T-helper 1 cell (primary cell): ENCODE measurements at places on chromosomes 2 and 18.

- DNase-seq, result no peak
These were observed 77.8 kb downstream of the RHBDD1 start for GRCh38 chr2:226913641-226914040.

- DNase-seq, result no peak
These were observed 64.8 kb downstream of the REV1 start for GRCh38 chr2:99425022-99425421.

DNA sequence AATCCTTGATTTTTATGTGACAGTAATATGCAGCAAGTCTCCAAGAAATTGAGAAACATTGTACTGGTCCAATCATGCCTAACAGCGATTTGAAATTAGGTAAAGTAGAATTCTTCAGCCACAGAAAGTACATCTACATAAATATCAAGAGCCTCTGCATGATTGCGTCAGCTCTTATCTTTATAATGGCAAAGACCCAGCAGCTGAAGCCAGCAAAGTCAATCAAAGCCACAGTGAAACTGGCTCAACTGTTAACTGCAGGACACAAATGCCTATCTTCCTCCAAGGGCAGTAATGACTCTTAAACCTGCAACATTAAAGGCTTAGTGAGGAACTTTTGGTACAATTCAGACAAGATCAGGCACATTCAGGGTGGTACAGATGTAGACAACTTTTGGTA lies 102.5 kb downstream of the BARD1 start:
- no peak for DNase-seq

- no peak for DNase-seq
These were observed 828.7 kb downstream of the SUCLG1 start for GRCh38 chr2:83630351-83630750.

DNA sequence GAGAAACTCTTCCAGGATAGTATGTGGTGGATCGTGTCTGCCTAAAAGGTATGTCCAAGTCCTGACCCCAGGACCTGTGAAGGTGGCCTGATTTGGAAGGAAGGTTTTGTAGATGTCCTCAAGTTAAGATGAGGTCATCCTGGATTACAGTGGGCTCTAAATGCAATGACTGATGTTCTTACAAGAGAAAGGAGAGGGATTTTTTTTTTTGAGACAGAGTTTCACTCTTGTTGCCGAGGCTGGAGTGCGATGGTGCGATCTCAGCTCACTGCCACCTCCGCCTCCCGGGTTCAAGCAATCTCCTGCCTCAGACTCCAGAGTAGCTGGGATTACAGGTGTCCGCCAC lies 19.9 kb downstream of the MBP start:
- no peak for DNase-seq
